ENCODE measurements at places on chromosomes 7 and 10.

GRCh38 chr7:84191842-84192241 is 2.7 kb downstream of the SEMA3A start:
- no peak for DNase-seq

- no peak for DNase-seq
Measured at GRCh38 chr10:17649836-17650235, 5.9 kb downstream of the STAM start.

GRCh38 chr7:51227861-51228260 is 88.7 kb downstream of the COBL start:
- no peak for DNase-seq

DNA sequence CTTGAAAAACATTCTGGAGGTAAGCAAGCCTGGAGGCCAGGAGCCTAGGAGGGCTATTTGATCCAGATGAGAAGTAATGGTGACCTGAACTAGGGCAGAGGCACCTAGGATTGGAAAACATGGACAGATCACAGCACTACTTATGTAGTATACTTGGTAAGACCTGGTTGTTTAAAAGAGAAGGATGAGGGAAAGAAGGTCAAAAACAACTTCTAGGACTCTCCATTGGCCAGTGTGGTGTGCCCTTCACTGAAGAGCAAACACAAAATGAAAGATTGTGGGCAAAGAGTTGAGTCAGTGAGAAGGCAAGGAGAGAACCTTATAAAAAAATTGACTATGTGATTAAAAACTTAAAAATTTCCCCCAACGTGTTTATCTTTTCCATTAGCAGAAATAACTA is 14.3 kb downstream of the ANKRD1 start:
- no peak for DNase-seq

DNA sequence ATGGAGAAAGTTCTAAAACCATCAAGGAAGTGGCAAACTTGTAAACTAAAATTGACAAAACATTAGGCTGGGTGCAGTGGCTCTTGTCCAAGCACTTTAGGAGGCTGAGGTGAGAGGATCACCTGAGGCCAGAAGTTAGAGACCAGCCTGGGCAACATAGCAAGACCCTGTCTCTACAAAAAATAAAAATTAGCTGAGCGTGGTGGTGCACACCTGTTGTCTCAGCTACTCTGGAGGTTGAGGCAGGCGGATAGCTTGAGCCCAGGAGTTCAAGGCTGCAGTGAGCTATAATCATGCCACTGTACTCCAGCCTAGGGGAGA is 29.4 kb upstream of the HNRNPH3 start:
- no peak for DNase-seq

DNA sequence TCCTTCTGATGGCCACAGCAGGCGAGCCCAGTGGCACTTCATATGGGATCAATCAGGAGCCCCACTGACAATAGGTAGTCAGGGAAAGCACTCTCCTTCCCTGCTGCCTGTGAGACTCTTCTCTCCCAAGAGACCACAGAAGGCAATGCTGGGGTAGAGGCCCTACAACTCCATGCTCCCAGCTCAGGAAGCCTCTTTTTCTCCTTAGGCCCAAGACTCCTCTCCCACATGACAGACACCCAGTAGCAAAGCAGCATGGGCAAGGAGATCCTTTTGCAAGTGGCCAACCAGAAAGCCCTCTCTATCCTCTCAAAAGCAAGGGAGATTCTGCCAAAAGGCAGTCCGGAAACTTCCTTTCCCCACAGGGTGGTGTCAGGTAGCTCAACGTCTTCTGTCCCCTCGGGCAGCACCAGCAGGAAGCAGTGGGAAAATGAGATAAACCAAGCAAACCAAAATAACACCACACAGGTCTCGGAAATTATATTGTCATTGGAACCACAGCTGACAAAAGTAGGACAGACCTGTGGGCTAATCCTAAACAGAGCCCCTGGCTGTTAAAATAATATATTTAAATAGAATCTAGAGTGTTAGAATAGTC is 172.7 kb upstream of the GDF10 start:
- DNase-seq = no peak

- no peak for DNase-seq
Measured at GRCh38 chr7:43624156-43624555, 41.2 kb downstream of the STK17A start.
